Stimulated activated CD4-positive, alpha-beta T cell treated with anti-CD3 and anti-CD28 coated beads, TNF-alpha, amount 100 ng/mL, for 24 hours (primary cell): ENCODE measurements at places on chromosomes 7 and 10.

GRCh38 chr10:133258066-133258817 is 18.4 kb downstream of the ADAM8 start:
- DNase-seq: no peak

DNA sequence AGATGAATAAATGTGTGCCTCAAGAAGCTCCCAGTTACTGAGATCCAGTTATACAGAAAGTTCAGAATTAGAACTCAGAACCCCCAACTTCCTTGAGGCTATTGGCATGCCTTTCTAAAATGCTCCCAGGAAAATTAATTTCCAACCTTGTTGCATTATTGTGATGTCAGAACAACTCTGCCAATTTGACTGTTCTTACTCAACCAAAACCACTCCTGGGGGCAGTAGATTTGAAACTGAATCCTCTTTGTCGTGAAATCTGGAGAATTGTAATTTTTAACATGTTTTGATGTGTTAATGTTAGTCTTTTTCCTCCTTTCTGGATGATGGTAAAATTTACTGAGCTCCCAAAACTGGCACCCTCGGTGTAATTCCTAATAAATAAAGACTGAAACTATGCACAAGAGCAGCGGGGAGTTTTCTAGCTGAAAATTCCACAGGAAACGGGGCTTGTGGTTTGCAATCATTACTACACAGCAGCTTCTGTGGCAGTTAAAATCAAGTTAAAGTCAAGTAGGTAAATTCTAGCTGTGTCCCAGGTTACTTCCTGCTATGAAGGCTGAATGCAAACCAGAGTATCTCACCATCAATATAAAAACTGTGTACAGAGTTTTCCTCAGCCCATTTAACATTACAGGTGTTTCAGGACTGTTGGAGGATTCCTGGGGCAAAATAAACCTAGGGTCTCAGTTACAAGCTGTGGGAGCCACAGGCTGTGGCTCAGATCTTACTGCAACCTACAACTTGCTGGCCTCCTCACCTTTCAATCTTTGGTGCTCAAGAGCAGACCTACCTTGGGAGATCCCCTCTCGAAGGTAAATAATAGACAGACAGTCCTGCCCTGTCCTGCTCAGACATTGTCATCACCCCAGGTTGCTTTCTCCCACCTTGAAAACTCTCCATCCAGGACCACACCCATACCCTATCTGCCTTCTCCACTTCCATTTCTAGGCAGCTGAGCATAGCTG is 156.3 kb upstream of the KMT2E start:
- DNase-seq: no peak

DNA sequence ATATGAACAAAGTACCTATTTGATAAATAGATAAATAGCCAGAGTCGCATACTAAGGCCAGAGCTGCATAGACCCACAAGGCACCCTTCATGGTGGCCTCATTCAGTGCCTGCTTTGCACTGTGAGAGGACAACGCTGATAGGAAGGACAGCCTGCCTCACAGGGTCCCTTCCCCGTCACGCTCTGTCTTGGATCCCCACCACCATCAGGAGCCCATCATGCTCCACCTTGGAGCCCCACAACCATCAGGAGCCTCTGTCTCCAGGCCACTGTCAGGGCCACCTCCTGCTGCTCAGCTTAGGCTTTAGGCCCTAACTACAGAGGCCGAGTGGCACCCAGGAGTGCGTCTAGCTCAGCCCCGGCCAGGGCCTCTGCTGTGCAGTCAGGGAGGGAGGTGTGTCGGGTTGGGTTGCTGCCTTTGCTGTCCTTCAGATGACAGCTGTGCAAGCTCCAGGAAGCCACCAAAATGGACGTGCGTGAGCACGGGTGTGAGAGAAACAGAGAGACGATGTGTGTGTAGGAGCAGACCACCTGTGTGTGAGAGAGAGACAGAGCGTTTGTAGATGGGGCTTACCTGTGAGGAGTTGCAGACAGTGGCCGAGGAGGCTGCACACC is 516.9 kb downstream of the GLRX3 start:
- no peak for DNase-seq

GRCh38 chr10:75312440-75312839 is 76.7 kb upstream of the COMTD1 start:
- no peak for DNase-seq

DNA sequence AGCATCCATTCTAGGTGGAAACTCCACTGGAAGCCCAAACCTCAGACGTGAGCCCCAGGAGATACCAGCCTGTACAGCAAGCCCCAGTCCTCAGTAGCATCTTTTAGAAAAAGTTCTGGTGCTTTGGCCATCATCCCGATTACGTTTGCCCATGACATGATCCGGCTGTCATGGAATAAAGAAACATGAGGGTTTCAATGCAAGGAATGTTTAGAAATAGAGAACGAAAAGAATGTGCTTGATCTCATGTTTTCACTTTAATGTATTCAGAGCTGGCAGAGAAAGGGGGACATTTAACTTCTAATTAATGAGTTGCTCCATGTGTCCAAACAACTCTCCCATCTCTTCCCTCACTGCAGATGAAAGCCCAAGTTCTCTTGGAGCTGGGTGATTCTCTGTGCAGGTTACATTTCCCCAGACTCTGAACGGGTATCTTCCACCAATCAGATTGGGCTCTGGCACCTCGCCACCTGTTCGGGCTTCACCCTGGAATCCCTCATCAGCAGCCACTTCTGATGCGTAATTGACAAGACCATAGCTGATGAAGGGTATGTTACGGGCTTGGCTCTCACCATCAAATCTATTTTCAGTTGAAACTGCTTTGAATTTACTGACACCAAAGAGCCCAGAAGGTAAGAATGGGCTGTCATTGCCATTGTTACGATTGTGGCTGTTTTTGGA is 165.3 kb downstream of the PLXNA4 start:
- no peak for DNase-seq

DNA sequence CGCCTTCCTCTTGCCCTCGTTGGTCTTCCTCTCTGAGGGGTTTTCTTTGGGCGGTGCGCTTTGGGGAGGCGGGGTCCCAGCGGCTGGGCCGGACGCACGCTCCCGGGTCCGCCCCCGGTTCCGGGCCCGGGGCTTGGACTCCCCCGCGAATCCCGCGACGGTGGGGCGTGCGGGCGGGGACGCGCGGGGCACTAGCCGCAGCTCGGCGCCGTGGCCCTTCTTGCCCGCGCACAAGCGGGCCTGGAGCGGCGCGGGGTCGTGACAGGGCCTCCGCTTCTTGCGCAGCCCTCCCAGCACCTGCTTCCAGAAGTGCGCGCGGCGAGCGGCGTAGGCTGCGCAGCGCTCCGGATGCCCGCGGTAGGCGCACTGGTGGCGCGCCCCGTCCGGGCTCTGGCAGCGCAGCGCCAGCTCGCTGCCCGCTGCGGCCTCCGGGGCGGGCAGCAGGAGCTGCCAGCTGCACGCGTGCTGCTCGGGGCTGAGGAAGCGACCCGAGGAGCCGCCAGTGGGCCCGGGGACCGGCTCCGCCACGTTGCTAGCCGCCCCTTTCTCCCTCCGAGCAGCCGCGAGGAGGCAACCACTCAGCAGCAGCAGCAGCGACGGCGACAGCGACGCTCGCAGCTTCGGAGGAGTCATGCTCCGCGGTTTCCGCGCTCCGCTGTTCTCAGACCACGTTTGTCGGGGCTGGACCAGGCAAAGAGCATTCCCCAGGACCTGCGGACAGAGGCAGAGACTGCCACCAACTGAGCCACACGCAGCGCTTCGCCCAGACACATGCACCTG is 759 bp downstream of the FGFBP3 start:
- peak; percentile 48 for DNase-seq

DNA sequence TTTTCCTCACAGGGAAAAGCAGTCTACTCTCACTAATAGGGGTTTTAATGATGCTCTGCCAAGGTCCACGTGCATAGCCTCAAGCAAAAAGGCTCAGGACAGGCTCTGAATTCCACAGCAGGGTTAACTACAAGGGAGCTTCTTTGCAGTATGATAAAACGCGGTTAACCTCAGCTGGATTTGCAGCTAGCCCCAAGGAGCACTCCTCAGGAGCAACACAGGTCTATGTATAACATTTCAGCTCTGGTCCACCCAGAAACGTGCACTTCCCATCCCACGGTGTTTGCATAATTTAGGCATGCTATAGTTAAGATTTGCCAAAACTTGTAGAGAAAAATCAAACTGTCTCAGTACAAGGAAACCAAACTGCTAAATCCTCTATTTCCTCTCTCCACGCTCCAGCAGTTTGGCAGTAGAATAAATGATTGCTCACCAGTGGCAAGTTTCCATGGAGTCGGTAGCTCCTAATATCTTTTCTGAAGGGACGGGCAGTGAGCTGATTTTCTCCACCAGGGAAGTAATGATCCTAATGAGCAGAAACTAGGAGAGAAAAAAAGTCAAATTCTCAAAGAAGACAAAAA is 13.1 kb upstream of the ASB4 start:
- DNase-seq: no peak

- DNase-seq: no peak
Measured at GRCh38 chr10:43683451-43684291, 35.0 kb upstream of the ZNF32 start.

- peak; percentile 69 for DNase-seq
Measured at GRCh38 chr10:101031796-101032636, 982 bp downstream of the SFXN3 start.

DNA sequence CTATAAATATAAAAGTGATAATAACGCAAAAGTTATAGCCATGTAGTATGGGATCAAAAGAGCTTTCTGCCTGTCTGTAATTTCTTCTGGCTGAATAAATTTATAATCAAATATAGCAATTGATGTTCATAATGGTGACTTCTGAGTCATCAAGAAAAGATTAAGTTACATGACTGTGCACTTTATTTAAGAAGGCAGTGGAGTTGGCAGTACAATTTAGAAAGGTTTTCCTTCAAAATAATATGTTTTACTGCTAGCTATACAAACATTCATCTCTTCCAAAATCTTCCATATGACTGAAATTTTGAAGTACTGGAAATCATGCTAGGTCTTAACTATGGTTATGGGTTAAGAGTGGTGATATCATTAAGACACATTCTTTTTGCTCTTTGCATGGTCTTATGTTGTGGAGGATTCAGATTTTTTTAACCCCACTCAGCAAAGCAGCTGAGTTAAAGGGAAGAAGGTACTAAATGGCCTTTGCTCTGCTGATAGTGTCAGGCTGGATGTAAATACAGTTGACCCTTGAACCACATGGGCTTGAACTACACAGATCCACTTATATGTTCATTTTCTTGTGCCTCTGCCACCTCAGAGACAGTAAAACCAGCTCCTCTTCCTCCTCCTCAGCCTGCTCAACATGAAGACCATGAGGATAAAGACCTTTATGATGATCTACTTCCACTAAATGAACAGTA is 323.6 kb downstream of the BBS9 start:
- DNase-seq: no peak

GRCh38 chr10:43627942-43628341 is 20.7 kb downstream of the ZNF32 start:
- no peak for DNase-seq

DNA sequence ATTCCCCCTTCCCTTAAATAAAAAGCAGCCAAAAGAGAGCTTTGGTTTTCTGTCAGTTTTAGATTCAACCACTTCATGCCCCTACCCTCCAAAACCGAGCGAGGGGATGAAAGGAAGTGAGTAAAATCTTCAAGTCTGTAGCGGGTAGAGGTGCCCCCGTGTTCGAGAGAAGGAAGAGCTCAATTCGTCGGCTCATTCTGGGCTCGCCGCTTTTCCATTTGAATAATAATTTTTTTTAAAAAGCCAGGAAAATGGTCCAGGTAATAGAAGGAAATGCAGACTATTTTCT is 436.2 kb upstream of the GALNT17 start:
- no peak for DNase-seq

DNA sequence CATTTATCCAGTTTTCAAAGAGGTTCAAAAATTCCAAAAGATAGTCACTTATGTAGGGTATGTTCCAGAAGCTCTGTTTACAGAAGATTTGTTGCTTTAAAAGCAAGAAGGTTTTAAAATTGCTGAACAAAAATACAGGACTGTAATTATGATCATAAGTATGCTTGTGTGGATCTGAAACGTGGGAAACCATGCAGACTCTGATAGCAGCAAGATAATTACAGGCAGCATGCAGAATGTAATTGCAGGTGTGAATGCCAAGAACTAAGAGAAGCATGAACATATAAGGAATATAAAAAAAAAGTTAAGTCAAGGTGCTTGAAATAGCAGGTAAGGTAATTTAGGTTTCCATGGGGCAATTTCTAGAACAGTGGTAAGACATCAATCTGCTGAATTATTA is 405.7 kb downstream of the ARL4A start:
- DNase-seq: no peak

- no peak for DNase-seq
Measured at GRCh38 chr10:33073641-33074415, 115.8 kb upstream of the ITGB1 start.

GRCh38 chr7:29806208-29806994 is at the start of gene WIPF3:
TSS of gene WIPF3 (plus strand) at chr7:29806508. CDS start at chr7:29834725, 28,217 bp downstream.
- DNase-seq: no peak

- DNase-seq: no peak
Measured at GRCh38 chr10:1605999-1606940, 131.1 kb downstream of the ADARB2 start.

DNA sequence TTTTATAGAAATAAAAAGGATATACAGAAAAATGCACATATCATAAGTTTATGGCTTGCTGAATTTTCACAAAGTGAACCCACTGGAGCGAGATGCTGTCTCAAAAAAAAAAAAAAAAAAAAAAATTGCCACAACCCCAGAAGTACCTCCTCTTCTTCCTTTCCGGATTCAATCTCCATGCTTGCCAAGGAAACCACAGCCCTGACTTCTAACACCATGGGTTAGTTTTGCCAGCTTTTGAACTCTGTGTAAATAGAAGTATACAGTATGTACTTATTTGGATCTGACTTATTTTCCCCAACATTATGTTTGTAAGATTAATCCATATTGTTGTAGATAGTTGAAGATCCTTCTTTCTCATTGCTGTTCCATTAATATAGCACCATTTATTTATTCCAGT is 40.0 kb downstream of the FANK1 start:
- no peak for DNase-seq

DNA sequence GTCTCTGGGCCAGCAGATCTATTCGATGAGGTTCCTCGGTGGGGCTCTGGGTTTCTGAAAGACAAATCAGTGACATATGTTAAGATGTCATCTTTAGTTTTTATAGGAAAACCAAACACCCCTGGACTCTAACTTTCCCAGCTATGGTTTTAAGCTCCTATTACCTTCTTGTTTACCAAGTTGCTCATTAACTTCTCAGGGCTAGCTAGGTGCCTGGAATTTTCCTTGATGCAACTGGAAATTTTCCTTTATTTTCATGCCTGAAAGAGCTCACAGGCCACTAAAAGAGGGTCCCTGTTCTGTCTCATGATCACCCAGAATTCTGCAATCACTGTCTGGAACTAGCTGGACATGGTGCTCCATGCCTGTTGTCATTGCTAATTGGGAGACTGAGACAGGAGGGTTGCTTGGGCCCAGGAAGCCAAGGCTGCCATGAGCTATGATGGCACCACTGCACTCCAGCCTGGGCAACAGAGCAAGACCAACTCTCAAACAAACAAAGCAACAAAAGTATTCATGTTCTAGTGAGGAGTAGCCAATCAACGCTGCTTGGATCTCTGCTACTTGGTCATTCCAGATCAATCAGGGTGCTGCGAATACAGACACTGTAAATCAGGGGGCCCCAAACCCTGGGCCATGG is 1173.5 kb upstream of the AUTS2 start:
- DNase-seq: no peak

- no peak for DNase-seq
Measured at GRCh38 chr10:86295791-86296190, 70.8 kb downstream of the GRID1 start.

- no peak for DNase-seq
Measured at GRCh38 chr10:125768219-125768855, 7.3 kb downstream of the MMP21 start.

GRCh38 chr7:39005036-39005435 is 27.3 kb downstream of the POU6F2 start:
- no peak for DNase-seq

- no peak for DNase-seq
Measured at GRCh38 chr10:22230158-22230833, 12.5 kb upstream of the EBLN1 start.
